ENCODE measurements at places on chromosomes 11 and 22.

- DNase-seq: no peak
Measured at GRCh38 chr11:67289226-67289650, at the start of gene ANKRD13D. Gene ANKRD13D (plus strand): TSS chr11:67289303. CDS start chr11:67289461, 158 bp downstream.

GRCh38 chr11:36427876-36428275 is 82.2 kb downstream of the TRAF6 start:
- no peak for DNase-seq

DNA sequence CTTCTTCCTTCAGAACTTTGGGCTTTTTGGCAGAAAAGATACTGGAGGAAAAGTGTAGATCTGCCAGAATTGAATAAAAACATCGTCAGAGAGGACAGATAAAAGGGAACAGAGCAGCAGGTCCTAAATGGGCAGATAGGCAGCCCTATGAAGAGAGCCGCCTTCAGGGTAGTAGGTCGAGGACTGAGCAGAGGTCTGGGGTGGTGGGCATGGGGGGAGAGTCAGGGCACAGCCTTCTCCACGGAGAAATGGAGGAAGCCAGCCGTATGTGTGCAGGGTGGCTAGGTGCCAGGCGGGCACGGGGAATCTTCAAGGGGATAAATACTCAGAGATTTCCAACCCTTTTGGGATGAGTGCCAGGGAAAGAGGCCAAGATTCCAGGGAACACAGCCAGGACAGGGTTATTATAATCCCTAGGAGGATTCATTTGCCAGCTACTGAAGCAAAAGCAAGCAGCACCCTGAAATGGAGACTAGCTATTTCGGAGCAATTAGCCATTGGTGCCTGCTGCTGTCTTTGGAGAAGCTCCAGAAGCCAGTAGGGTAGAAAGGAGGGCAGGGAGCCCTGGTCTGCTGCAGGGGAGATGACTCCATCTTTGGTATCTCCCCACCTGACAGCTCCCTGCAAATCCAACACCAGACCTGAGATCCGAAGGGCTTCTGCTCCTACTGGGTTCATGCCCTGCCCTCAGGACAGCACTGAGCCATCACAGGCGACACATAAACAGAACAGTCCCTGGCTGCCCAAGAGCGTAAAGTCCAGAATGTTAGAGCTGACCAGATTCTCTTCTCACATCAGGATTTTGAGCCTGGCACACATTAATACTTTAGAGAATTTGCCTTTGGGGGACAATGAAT is 174.5 kb upstream of the NTM start:
- no peak for DNase-seq

- no peak for DNase-seq
Measured at GRCh38 chr11:93536101-93536861, 6.9 kb downstream of the SMCO4 start.

DNA sequence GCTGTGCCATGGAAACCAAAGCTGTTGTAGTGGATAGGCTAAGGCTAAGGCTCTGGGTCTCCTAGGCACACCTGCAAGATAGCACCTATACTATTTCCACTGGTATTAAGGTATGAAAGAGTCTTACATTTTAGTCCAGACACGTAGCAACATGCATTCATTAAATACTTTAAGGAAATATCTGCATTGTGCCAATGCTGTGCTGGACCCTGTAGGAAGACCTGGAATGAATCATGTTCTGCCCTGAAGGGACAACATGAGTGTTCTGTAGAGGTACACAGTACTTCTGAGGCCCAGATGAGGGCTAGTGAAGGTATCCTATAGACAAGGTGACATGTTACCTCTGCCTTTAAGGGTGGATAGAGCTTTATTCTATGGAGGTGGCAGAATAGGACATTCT is 35.2 kb upstream of the RRM1 start:
- no peak for DNase-seq

- DNase-seq: peak; percentile 68
Measured at GRCh38 chr22:46043816-46044620, 67.1 kb upstream of the WNT7B start.

DNA sequence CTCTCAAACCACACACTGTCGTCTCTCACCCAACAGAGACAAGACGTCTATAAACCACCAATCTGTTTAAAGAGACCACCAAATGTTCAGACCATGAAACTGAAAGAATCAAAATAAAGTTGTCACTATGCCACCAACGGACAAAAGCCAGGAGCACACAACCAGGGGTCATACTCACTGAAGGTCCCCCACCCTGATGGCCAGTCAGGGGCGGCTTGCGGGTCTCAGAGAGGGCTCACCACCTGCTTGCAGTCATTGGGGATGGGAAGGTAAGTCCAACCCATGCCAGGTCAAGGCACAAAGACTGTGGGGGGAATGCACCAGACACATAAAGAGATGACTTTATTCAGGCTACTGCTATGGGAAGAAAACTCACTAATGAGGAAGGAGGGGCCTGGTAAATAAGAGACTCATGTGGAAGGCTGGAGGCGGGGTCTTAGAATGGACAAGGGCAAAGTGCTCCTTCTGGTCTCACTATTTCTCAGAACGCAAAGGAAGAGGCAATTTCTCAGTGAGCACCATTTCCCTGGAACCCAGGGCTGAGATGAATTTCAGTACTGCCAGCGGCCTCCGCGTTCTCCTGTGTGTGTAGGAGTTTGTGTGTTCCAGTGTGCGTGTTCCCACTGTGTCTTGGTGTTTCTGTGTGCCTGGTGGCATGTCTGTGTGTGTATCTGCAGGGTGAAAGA is 17.3 kb downstream of the SCARF2 start:
- no peak for DNase-seq

DNA sequence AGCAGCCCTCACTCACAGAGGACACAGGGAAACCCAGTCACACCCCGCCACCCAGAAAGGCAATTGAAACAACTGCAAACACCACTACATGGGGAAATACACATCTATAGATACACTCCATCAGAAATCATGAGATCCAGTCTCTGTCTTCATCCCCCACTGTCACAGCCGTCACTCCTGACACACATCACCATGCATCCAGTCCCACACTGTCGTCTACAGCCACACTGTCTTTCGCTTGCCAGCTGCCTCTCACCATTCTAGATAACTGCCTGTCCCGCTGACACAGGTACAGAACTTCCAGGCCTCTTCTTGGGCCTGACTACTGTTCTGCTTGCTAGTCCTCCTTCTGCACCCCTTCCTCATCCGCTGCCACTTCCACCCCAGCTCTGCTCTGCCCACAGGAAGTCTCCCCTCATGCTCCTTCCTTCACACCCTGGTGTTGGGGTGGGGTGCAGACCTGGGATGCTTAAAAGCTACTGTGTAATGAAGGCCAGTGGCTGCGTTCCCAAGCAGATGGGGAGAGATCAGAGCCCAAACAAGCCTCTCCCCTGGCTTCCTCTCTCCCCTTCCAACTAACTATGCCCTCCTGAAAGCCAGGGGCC is 42.6 kb downstream of the SLC22A12 start:
- DNase-seq: no peak

GRCh38 chr11:108709741-108710140 is 44.9 kb downstream of the DDX10 start:
- no peak for DNase-seq

- DNase-seq: no peak
Measured at GRCh38 chr22:37804352-37804880, 3.3 kb upstream of the GCAT start.

- no peak for DNase-seq
Measured at GRCh38 chr11:46055371-46055770, 65.9 kb downstream of the PHF21A start.

DNA sequence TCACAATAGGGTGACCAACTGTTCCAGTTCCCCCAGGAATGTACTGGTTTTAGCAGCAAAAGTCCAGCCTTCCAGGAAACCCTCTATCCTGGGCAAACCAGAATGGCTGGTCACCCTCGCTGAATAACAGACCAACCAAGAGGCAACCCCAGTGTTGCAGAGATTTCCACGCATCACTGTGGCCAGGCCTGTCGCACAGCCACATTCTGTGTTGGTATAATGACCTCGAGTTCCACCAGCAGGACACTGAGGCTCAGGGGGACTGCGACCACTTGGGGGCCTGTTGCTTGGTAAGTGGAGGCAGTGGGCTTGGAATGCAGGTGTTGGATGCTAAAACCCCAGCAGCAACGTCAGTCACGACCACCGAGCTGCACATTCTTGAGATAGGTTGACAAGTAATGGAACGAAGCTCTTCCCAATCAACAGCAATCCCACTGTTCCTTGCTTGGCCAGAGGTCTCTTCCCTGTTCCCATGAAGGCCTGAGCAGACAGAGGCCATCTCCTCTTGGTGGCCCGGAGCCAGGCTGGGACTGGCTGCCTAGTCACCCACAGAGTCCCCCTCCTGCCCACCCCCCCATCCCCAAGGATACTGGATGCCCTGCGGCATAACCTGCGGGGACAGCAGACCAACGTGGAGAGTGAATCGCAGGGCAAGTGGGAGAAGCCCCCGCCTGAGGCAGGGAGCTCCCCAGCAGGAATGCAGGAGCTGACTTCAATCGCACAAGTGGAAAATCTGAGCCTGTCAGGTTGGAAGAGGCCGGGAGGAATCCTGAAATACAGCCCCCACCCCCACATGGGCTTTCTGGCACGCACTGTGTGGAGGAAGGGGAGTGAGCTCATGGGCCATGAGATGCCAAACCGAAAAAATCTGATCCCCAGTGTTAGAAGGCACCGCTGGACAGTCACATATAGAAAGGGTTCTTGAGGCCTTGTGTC is 43.4 kb upstream of the MN1 start:
- DNase-seq: no peak

GRCh38 chr11:28763151-28763550 is 655.0 kb downstream of the METTL15 start:
- no peak for DNase-seq

- no peak for DNase-seq
Measured at GRCh38 chr22:23677701-23677995, 13.2 kb upstream of the RGL4 start.

GRCh38 chr11:76380159-76380976 is 564 bp downstream of the THAP12 start:
- peak; percentile 79 for DNase-seq

GRCh38 chr11:69374110-69374945 is 80.4 kb downstream of the MYEOV start:
- peak; percentile 24 for DNase-seq

- DNase-seq: no peak
Measured at GRCh38 chr22:44096736-44097135, 72.6 kb downstream of the PARVB start.

- peak; percentile 9 for DNase-seq
Measured at GRCh38 chr22:44398856-44399837, 86.4 kb upstream of the SHISAL1 start.

DNA sequence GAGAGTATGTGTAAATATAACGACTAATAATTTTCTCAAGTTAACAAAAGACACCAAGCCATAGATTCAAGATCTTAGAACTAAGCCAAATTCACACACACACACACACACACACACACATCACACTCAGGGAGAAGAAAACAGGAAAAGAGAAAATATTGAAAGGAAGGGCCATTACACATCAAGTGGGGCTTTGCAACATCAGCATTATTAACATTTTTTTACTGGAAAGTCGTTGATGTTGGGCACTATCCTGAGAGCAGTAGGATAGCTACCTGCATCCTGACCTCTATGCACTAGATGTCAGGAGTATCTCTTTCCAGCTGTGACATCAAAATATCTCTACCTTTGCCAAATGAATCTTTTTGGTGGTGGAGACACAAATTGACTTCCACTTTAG is 8.9 kb downstream of the OR5D16 start:
- DNase-seq: no peak

DNA sequence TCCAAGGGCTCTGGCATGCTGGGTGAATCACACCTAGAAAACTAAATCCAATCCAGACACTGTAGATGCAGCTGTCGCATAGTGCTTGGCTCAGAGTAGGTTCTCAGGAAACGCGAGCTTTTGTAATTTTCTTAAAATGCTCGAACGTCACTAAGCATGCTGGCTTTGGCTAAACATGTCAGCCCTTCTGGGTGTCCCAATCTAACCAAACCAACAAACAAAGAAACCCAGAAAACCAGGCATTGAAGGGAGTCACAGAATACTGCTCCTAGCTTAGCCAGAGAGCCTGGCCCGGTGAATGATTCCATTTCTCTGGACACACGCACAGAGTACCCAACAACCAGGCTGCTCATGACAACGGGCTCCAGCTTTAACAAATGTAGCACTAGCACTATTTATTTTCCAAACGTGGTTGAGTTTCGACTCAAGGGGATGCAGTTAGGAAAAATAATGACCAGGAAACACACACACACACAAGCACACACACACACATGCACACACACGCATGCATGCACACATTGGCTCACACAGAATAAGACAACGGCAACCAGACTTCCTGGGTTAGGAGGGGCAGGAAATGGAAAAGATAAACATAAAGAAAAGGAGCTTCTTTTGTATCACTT is 492.6 kb downstream of the MIAT start:
- no peak for DNase-seq

GRCh38 chr22:50627642-50628542 is at the start of gene ARSA:
Gene ARSA (minus strand): TSS chr22:50628152. CDS start chr22:50627779, 373 bp downstream.
- DNase-seq: peak; percentile 82

- no peak for DNase-seq
Measured at GRCh38 chr22:24833881-24834495, 28.0 kb downstream of the SGSM1 start.

DNA sequence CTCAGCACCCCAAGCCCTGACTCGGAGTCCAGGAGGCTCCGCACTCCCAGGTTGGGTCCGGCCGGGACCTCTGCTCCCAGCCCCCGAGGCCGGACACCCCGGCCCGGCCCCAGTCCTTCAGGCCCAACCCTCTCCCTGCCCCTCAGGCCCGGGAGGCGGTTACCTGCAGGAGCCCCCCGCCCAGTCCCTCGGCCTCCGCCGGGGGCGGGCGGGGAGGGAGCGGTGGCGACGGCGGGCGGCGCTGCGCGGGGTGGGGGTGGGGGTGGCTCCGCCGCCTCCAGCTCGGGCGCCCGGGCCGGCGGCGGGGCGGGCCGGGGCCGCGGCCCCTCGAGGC is 310 bp downstream of the TCF20 start:
- DNase-seq: peak; percentile 79

- no peak for DNase-seq
Measured at GRCh38 chr11:120532082-120532831, 20.7 kb downstream of the GRIK4 start.

GRCh38 chr11:86245369-86246292 is 1.1 kb downstream of the EED start:
- DNase-seq: peak; percentile 50

DNA sequence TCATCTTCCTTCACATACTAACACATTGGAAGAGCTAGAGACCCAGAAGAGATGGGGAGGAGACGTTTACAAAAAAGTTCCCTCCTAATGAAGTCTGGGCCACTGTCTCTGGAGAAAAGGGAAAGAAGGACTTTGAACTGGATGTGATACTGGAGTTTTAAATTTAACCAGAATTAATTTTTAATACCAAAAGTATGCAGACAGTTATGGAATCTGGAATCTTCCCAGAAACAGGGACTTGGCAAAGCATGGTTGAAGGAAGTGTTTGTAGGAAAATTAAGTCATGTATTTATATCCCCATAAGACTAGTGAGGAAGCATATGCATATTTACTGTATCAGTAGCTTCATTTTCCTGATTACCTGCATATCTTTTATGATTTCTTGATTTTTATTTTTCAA is 215.5 kb downstream of the TTC28 start:
- DNase-seq: no peak

- no peak for DNase-seq
Measured at GRCh38 chr11:15933886-15934625, 422.3 kb downstream of the SOX6 start.
